Fibroblast of skin of right quadriceps (primary cell): ENCODE measurements at places on chromosomes 5 and 9.

DNA sequence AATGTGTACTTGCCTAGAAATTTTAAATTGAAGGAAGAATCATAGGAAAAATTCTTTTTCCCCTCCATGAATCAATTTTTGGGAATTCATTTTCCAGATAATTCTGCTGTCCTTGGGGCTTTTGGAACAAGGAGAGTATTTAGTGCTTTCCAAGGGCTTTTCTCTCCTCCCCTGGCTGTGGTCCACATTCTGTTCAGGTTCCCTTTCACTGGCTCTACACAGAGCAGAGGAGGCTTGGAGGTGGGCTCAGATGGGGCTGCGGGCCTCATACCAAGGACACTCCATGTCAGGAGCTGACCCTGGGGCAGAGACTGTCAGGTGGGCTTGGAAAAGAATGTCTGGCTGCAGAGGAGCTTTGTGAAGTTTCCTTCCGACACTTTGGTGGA is 128.1 kb downstream of the GADD45G start:
- DNase-seq: no peak

GRCh38 chr5:175422058-175422457 is 21.9 kb downstream of the DRD1 start:
- no peak for DNase-seq

- DNase-seq: no peak
Observed at GRCh38 chr5:106959387-106959786, 711.4 kb downstream of the EFNA5 start.

- DNase-seq: no peak
Observed at GRCh38 chr9:121295662-121296191, 27.8 kb downstream of the GSN start.

- DNase-seq: no peak
Observed at GRCh38 chr5:176780176-176781053, 29.9 kb upstream of the UNC5A start.

- no peak for DNase-seq
Observed at GRCh38 chr5:131252824-131253171, 11.1 kb upstream of the CDC42SE2 start.

- no peak for DNase-seq
Observed at GRCh38 chr9:94872083-94872833, 145.8 kb downstream of the AOPEP start.

DNA sequence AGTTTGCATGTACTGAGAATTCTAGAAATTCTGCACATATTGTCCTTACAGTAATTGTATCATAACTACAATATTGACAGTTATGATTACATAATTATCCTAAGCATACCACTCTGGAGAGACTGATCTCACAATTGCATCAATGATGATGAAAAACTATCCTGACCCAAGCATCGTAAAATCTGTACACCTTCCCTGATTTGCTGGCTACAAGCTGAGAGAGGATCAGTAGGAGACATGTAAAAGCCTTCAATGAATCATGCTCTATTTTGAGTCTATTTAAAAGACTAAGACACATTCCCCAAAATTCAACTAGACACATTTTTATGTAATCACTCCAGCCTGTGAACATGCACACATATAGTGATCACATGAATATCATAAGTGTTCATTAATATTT is 1833.8 kb downstream of the EFNA5 start:
- DNase-seq: peak; percentile 57

DNA sequence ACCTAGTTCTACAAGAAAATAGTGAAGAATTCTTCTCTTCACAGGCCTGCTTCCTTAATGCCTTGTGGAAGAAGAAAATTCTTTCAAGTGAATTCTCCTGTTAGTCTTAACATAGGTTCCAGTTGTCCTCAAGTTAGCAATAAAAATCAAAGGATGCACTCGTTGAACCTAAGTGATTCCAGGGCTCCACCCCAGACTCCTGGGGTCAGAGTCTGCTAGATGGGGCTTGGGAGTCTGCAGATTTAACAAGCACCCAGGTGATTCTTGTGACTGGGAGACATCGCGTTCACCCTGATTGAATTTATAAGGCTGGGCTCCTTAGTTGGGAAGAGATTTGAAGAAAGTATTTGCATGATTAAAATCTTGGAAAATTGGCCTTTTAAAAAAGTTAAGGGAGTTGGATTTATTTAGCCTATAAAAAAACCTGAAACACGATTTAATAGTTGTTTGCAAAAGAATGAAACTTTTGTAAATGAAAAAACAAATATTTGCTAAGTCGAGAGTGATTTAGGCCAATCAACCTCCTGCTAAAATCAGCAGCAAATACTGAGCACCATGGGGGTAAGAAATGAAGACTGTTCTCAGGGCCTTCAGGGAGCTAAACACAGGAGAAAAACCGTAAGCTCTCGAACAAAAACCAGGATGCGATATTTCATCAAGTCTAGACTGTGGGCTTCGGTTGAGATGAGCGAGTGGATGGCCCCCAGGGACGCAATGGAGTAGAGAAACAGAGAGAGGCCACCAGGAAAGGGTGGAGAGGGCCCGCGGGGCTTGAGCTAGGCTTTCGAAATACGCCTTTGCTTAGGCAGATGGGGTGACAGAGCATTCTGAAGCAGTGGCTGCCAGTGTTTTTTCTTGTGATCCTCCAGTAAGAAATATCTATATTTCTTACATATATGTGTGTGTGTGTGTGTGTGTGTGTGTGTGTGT is 86.9 kb upstream of the TTC23L start:
- DNase-seq: peak; percentile 20

- peak; percentile 1 for DNase-seq
Observed at GRCh38 chr9:23702311-23702922, 123.6 kb downstream of the ELAVL2 start.

DNA sequence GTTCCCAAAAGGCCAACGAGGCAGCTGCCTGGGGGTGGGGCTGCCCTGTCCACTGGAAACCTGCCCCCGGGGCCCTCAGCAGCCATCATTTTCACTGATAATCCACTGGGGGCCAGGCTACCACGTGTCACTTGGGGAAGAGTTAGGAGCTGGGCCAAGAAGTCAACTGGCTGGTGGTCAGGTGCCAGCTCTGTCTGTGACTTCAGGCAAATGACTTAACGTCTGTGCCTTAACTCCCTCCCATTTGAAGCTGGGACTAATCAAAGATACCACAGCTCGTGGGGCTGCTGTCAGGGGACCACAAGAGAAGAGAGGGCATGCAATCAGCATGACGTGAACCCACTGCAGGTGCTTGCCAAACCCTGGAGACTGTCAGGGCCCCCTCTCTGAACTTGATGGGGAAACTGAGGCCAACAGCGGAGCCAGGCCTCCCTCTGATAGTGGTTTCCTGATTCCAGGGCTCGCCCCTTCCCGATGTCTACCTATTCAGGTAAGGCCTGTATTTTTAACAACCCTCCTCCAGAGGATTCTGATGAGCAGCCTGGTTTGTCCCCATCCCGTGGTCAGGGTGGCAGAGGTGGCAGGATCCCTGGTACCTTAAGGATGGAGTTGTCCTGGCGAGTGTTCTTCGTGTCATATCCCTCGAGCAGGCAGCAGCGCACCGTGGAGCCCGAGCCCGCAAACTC is 12.3 kb upstream of the DPM2 start:
- no peak for DNase-seq

DNA sequence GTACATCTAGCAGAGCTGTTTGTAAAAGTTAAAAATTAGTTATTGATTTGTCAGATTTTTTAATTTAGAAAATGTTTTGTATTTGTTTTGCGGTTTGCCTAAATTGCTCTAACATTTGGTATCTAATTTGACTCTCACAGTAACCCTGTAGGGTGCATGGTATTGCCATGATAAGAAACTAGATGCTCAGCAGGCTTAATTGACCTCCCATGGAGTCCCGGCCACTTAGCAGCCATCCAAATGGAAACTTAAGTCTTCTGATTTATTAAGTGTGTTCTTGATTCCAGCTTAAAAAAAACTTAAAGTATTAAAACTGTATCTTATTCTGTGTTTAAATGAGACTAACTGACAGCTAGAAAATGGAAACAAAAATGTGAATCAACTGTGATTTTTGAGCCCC is 54.5 kb downstream of the CAST start:
- DNase-seq: no peak

DNA sequence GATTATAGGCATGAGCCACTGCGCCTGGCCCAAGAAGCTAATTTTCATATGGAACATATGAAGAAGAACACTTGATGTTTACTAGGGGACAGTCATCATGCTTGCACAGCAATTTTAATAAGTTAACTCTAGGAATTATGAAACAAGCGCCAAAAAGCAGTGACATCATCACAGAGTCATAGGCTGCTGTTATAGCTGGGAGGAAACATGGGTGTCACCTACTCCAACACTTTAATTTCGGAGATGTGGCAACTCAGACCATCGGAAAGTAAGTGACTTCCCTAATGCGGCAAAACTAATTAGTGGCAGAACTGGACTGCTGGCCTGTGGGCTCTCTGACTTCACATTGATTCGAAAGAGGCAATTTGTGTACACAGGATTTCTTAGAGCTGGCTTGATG is 38.1 kb upstream of the EQTN start:
- no peak for DNase-seq

DNA sequence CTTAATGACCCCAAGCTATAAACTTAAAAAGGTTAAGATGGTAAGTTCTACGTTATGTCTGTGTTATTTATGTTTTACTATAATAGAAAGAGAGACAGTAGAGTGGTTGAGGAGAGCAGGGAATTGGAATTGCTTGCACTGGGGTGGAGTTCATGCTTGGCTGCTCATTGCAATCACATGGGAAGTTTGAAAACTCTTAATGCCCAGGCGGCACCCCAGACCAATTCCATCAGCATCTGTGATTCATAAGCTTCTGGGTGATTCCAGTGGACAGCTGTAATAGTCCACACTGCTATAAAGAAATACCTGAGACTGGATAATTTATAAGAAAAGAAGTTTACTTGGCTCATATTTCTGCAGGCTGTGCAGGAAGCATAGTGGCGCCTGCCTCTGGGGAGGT is 323.9 kb upstream of the MSX2 start:
- no peak for DNase-seq

DNA sequence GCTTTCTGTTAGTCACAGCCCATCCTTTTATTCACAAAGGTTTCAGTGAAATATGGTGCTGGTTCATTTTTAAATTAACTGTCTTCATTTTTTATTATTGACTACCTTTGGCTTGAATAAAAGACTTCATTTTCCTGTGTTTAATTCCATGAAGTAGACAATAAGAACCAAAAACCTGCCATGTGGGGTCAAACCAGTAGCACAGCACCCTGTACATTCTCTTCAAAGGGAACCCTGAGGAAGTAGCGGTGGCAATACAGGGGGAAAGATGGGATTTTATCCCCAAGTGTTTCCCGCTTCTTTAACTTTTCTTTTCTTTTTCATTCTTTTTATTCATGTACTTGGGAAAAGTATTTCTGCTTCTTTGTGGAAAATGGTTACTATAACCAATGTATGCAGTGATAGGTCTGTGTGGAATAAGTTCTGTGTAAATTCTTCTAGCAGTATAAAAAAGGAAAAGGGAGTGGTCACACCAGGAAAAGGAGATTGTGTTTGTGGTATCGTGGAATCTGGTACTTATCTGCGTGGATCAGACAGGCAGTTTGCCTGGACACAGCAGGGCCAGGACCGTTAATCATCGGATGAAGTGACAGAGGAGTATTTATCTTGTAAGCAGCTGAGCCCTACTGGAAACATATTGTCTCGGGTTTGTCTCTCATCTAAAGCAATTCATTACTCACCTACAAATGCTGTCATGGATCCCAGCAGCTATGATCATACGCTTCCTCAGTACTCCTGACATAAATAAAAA is 94.2 kb downstream of the PPIC start:
- DNase-seq: peak; percentile 16

GRCh38 chr9:6382681-6383080 is 30.3 kb upstream of the UHRF2 start:
- peak; percentile 23 for DNase-seq

GRCh38 chr5:142819825-142820224 is 49.6 kb downstream of the ARHGAP26 start:
- peak; percentile 54 for DNase-seq
